ENCODE measurements at places on chromosomes 7 and 10.

DNA sequence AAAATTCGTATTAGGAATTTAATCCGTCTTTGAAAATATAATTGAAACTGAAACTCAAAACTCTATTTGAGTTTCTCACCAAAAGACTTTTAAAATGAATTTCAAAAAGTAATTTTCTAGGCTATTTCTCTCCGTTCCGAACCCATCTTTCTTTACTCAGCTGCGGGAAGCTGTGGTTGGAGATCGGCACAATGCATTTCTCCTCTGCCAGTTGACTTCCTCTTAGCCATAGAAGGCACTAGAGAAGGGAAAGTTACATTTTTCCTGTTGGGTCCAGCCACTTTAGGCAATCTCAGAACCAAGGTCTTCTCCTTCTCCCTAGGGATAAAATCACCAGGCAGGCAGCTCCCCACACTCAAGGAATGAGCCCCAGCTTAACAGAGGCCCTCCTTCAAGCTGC lies 133.6 kb upstream of the COL1A2 start:
- no peak for DNase-seq

DNA sequence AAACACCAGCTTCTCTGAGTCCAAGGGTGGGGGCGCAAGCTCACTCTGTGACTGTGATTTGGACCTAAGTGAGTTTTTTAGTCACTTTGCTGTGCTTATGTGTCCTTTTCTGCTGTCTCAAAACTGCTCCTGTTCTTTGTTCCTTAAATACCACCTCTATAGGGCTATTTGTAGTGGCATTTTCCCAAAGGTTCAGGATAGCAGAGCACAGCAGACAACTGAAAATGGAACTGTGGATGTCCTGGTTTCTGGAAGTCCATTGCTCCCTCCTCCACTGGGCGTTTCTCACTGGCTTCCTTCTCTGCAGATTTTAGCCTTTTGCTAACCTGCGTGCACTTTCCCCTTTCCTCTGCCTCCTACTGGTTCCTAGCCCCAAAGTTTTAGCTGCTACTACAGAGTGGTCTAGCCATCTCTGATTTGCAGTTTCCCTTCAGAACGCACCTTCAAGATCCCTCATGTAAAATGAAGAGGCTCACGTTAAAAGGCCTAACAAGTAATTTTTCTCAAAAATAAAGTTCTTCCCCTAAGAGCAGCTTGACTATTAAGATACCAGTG lies 25.6 kb downstream of the BLVRA start:
- no peak for DNase-seq

GRCh38 chr10:103140469-103140868 lies 52.6 kb downstream of the NT5C2 start:
- DNase-seq: no peak

DNA sequence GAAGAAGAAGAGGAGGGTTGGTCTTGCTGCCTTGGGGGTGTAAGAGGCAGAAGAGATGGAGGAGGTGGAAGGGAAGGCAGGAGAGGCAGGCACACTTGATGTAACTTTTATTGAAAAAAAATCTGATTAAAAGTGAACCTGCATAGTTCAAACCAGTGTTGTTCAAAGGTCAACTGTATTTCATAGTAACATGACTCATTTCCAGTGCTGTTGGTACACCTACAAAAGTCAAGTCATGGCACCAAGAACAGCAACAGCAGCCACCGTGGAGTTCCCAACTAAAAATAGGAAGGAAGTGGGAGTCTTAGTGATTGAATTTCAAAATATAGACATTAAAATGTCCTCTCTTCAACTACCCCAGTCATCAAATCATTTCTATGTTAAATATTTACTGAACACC lies 88.5 kb downstream of the CTNNA3 start:
- DNase-seq: no peak

GRCh38 chr10:130440971-130441370 lies 304.8 kb downstream of the GLRX3 start:
- DNase-seq: no peak

DNA sequence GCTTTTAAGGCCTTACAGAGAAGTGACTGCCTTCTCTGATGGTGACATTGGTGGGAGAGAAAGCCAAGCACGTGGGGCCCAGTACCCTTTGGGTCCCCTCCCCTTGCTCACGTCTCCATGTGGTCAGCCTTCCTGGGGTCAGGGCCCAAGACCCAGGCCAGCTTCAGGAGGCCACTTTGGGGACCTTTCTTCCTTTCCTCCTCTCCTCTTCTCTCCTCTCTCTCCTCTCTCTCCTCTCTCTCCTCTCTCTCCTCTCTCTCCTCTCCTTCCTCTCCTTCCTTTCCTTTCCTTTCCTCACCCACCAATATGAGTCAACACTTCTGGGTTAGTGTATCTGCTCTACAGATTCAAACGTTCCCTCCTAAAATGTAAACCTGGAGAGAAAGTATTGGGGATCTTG lies 96.9 kb upstream of the AGK start:
- DNase-seq: no peak

GRCh38 chr7:136009488-136010079 lies 32.4 kb upstream of the MTPN start:
- DNase-seq: no peak

GRCh38 chr7:135791543-135792362 lies 43.1 kb upstream of the FAM180A start:
- DNase-seq: no peak

GRCh38 chr10:50510517-50511473 lies 113.0 kb downstream of the SGMS1 start:
- no peak for DNase-seq

- no peak for DNase-seq
Measured at GRCh38 chr10:4131407-4132215, 346.6 kb upstream of the KLF6 start.

GRCh38 chr7:158655507-158655906 lies 49.1 kb downstream of the NCAPG2 start:
- DNase-seq: no peak

- DNase-seq: no peak
Measured at GRCh38 chr7:151459726-151460473, 20.0 kb upstream of the CRYGN start.

GRCh38 chr7:134448356-134449229 lies 10.3 kb downstream of the AKR1B1 start:
- DNase-seq: no peak

- DNase-seq: no peak
Measured at GRCh38 chr7:139374246-139374645, 14.6 kb downstream of the LUC7L2 start.

- no peak for DNase-seq
Measured at GRCh38 chr7:74400420-74401136, 53.1 kb upstream of the GTF2IRD1 start.

Measured in stimulated activated CD4-positive, alpha-beta T cell treated with anti-CD3 and anti-CD28 coated beads, TNF-alpha, amount 100 ng/mL, for 4 hours (primary cell).